ENCODE measurements at places on chromosomes 5 and 9.

DNA sequence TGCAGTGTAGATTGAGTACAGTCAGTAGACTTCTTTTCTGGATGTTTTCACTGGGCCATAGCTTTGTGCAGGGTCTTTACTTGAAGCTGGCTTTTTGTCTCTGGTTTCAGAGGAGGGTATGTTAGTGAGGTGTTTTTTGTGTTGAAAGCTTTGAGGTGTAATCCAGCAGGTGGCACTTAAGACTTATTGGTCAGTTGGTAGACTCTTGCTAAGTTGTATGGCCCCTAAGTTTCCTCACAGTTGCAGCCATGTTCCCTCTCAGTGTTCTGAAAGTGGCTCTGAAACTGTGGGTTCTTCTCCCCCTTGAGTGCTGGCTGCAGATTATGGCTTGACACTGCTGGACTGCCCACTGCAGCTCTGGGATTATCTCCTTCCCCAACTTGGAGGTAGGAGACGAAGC lies 55.7 kb upstream of the SLC44A1 start:
- DNase-seq = no peak

DNA sequence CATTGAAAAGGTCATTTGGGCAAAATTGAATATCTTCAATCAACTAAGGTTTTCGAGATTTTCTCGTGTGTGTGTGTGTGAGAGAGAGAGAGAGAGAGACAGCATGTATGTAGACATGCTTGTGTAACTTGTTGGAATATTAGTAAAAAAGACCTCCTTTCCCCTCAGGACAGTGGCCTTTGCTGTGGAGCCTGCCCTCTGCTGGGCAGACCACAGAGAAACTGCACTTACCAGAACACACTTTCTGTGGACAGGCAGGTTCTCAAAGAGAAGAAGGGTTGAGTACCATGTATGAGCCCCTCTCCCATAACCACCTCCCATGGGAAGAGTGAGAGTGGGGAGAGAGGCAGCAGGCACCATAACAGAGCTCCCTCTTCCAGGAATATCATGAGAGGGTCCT lies 45.6 kb downstream of the CFAP90 start:
- DNase-seq = no peak

GRCh38 chr5:57664700-57665099 lies 182.1 kb upstream of the ACTBL2 start:
- DNase-seq = no peak

DNA sequence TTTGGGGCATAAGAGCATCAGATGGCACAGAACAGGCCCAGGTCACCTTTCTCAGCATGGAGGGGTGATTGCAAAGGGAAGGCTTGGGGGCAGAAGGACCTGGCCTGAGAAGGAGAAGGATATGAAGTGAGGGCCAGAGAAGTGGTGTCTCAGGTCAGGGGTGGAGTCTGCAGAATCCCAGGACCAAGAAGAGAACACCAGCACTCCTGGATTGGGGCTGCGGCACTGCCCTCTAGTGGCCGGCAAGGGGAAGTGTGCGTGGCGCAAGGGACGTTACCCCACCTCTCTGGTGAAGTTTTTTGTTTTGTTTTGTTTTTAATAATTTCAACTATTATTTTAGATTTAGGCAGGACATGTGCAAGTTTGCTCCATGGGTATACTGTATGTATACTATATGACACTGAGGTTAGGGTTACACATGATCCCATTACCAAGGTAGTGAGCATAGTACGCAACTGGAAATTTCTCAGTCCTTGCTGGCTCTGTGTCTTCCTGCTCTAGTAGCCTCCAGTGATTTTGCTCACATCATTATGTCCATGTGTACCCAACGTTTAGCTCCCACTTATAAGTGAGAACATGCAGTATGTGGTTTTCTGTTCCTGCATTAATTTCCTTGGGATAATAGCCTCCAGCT lies 1548.6 kb downstream of the EFNA5 start:
- peak; percentile 61 for DNase-seq

DNA sequence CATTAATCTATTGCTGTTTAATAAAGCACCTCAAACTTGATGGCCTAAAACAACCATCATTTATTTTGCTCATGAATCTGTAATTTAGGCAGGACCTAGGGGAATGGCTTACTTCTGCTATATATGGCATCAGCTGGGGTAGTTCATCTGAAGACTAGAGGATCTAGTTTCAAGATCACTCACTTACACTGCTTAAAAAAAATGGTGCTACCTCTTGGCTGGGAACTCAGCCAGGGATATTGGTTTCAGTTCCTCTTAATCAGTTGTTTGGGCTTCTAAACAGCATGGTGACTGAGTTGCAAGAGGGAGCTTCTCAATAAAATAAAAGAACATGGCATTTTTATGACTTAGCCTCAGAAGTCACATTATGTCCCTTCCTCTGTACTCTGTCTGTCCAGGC lies 142.0 kb downstream of the FAM114A2 start:
- no peak for DNase-seq

GRCh38 chr5:21810737-21811316 lies 1042.3 kb downstream of the CDH12 start:
- no peak for DNase-seq
